ENCODE measurements at places on chromosomes 11 and 22.
A peak's percentile ranks its signal among the peaks of the same experiment; 100 is the strongest.

DNA sequence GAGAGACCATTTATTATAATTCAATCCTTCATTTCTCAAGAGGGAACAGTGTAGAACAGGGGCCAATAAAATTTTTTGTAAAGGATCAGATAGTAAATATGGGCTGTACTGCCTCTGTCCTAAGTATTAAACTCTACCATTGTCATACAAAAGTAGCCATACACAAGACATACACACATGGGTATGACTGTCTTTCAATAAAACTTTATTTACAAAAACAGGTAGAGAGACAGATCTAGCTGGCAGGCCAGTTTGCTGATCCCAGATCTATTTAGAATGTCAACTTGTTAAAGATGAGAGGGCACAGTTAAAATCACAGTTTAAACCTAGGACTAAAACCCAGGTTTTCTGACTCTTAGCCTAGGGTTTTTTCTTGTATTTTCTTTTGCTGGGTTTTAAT lies 16.7 kb downstream of the TRAF6 start:
- DNase-seq, result no peak

DNA sequence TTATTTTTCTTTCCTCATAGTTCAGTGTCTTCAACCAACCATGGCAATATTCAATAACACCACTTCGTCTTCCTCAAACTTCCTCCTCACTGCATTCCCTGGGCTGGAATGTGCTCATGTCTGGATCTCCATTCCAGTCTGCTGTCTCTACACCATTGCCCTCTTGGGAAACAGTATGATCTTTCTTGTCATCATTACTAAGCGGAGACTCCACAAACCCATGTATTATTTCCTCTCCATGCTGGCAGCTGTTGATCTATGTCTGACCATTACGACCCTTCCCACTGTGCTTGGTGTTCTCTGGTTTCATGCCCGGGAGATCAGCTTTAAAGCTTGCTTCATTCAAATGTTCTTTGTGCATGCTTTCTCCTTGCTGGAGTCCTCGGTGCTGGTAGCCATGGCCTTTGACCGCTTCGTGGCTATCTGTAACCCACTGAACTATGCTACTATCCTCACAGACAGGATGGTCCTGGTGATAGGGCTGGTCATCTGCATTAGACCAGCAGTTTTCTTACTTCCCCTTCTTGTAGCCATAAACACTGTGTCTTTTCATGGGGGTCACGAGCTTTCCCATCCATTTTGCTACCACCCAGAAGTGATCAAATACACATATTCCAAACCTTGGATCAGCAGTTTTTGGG lies at the start of gene OR51T1:
Gene OR51T1 (plus strand): TSS at position 41 of the 641 bp plus-strand sequence. CDS start 0 bp downstream, at position 41.
- no peak for DNase-seq

DNA sequence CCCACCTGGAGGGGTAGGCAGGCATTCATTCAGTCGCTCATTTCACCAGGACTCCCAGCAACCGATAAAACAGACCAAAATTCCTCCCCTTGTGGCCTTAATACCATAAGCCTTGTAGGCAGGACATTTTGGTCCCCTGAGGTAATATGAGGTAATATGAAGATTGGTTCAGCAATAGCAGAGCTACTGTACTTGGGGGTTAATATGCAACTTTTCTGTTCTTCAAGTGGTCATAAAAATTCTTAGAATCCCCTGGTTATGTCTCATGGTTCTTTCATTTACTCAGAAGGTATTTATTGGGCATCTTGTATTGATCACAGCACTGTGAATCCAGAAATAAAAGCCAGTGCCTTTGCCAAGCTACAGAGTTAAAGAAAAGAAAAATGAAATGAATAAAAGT lies 29.8 kb downstream of the SHISA8 start:
- DNase-seq, result no peak

- DNase-seq, result no peak
Observed at GRCh38 chr11:7473717-7474116, 11.6 kb upstream of the OLFML1 start.

DNA sequence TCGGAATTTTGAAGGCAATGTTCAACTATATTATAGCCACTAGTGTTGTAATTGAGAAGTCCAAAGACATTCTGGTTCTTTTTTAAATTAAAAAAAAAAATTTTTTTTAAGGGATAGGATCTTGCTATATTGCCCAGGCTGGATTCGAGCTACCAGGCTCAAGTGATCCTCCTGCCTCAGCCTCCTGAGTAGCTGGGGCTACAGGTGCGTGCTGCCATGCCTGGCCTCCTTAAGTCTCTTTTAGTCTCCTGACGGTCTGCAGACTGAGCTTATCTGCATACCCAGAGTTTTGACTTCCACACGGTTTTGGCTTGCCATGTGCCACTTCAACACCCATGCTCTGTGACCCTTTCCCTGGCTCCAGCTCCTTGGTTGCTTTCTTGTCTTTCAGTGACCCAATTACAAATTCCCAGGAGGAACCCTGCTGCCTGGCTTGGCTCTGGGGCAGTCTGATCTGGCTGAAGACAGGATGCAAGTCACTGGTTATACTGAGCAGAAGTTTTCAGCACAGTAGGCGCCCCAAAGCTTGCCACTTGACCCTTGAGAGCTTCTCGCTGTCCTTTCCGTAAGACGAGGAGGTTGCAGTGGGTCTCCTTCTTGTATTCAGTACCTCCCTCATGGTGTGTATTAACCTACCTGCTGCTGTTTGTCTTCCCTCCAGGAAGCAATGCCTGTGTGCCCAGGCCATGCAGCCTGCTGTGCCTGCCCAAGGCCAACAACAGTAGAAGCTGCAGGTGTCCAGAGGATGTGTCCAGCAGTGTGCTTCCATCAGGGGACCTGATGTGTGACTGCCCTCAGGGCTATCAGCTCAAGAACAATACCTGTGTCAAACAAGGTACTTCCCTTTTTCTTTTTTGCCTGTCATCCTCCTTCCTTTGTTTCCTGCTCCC lies 113.8 kb upstream of the SORL1-AS1 start:
- no peak for DNase-seq

GRCh38 chr22:45788522-45788921 lies 116.9 kb downstream of the ATXN10 start:
- no peak for DNase-seq

GRCh38 chr11:9759519-9760192 lies 95.8 kb downstream of the SWAP70 start:
- DNase-seq, result peak; percentile 94

DNA sequence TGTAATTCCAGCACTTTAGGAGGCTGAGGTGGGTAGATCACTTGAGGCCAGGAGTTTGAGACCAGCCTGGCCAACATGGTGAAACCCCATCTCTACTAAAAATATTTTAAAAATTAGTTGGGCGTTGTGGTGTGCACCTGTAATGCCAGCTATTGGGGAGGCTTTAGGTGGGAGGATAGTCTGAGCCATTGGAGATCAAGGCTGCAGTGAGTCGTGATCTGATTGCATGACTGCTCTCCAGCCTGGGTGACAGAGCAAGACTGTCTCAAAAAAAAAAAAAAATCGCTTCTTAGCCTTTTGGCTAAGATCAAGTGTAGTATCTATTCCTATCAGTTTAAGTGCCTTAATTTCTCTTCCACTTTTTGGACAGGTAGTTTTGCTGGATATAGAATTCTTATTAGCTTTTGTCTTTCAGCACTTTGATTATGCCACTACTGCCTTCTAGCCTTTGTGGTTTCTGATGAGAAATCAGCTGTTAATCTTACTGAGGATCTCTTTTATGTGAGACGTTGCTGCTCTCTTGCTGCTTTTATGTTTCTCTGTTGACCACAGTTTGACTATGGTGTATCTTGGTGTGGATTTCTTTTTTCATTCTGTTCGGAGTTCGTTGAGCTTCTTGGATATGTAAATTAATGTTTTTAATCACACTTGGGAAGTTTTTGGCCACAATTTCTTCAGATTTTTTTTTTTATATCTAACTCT lies 24.7 kb downstream of the CHEK1 start:
- no peak for DNase-seq

- DNase-seq, result no peak
Observed at GRCh38 chr11:5922749-5923426, 19.2 kb upstream of the OR56A3 start.

- no peak for DNase-seq
Observed at GRCh38 chr22:29718949-29719898, 579 bp upstream of the CABP7 start.

DNA sequence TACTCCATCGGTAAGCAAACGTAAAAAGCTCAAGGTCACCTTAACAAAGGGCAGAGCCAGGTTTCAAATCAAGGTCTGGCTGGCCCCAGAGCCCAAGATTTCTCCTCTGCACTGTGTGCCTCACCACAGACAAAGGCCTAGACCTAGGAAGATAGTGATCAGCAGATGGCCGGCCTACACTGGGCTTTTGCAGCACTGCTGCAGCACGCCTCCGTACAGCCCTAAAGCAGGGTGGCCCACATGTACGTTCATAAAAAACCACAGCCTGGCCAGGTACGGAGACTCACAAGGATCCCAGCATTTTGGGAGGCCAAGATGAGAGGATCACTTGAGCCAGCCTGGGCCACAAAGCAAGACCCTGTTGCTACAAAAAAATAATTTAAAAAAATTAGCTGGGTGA lies 106.3 kb upstream of the PITPNB start:
- no peak for DNase-seq

Data from CD4-positive, alpha-beta T cell treated with Interleukin-15 for 4 hours (primary cell).